ENCODE measurements at places on chromosomes 11 and 22.

DNA sequence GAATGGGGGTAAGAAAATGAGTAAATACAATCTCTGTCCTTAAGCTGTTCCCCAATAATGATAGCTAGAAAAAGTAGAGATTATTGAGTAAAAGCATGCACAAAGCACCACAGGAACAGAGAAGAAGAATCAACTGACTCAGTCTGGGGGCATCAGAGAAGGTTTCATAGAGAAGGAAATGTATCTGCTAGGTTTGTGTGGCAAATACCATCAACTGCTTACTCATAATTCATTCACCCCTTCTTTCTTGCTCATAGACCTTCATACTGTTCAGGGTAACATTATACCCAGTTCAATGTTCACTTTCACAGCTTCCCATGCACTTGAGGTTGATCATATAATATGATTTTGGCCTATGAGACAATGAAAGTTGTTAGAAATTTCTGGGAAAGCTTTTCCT, 85.2 kb upstream of the SCUBE2 start:
- no peak for DNase-seq

DNA sequence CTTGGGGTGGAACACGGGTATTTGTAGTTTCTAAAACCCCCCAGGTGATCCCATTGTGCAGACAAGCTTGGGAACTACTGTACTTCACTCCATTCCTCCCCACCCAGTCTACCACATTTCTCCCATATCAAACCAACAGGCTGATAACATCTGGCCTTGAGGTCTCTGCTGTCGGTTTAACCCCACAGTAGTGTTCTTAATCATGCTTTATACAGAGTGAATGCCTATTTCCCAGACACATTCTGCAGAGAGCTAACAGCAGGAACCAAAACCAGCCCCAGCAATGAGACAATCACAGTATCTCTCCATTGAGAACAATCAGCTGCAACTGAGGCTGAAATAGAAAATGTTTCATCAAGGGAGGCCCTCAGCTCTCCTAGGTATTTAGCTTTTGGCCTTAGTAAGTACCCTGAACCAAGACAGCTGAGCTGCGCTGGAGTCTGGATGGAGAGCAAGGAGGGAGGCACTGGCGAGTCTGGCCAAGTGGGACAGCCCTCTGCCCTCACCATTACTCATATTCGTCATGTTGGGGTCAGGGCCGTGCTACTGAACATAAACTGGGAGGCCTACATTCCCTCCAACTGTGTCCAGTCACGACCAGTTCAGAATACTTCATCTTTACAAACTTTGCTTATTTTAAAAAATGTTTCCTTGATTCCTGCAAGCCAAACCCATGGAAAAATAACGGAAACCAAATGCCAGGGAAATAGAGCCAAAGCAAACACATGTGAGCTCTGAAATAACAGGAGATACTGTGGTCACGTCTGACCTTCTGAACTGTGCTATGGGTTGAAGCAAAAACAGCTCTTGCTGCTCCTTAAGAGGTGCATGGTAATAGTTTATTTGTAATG, 81.0 kb downstream of the CCDC34 start:
- no peak for DNase-seq

- no peak for DNase-seq
These were observed at the start of gene TMEM45B for GRCh38 chr11:129815596-129816461. Gene TMEM45B (plus strand): TSS chr11:129815848. CDS start chr11:129852483, 36,635 bp downstream.

- DNase-seq = no peak
These were observed 10.0 kb upstream of the RRM1 start for GRCh38 chr11:4084406-4085125.

GRCh38 chr11:46918083-46918787, at the start of gene LRP4:
Gene LRP4 (minus strand): TSS chr11:46918550. CDS start chr11:46918379, 171 bp downstream.
- no peak for DNase-seq

GRCh38 chr22:16827506-16827905, 2.3 kb upstream of the XKR3 start:
- DNase-seq = no peak

DNA sequence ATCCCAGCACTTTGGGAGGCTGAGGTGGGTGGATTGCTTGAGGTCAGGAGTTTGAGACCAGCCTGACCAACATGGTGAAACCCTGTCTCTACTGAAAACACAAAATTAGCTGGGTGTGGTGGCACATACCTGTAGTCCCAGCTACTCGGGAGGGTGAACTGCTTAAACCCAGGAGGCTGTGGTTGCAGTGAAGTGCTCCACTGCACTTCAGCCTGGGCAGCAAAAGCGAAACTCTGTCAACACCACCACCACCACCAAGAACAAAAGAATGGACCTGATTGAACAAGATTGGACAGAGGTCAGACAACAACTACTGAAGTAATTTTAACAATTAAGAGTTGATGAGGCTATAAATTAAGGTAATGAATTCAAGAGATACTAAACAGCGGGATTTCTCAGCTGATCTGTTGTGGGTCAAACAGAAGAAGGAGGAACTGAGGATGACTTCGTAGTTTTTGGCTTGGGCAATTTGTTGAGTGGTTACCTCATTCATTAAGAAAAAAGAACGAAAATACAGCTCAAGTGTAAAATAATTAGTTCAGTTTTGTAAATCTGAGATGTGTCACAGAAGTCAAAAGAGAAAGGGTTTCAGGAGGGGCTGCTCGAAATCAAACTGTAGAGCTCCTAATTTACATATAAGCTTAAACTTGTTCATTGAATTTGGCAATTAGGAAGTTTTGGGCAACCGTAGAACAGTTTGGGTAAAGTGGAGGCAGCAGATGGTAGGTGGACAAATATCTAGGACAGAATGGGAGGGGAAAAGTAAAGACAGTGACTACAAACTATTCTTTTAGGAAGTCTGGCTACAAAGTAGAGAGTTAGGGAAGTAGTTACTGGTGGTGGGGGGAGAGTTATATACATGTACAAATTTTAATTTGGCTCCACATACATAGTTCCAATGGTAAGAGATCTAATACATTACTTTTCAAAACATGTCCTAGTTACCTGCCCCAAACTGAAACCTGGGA, 4.5 kb downstream of the IL18 start:
- DNase-seq = no peak

DNA sequence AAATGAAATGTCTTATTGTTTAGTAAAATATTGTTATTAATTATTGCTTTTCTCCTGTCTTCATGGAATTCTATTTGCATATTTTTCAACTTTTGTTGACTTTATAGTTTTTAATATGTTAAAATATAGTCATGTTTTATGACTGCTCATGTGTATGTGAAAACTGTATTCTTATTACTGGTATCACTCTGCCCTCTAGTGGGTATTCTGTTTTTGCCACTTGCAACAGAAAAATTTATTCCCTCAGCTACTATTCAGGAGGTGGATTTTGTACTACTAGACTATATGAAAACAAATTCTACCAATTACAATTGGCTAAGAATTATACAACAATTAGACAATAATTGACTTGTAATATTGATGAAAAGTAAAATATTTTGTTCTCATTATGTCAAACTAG, 45.0 kb downstream of the OR4C6 start:
- DNase-seq = no peak
